CD4-positive, alpha-beta T cell treated with Interferon alpha-2 for 1 hour (primary cell): ENCODE measurements at places on chromosomes 3 and 15.
A peak's percentile ranks its signal among the peaks of the same experiment; 100 is the strongest.

GRCh38 chr3:32176989-32177701 lies 61.3 kb upstream of the CMTM8 start:
- DNase-seq: peak; percentile 64

- DNase-seq: no peak
These were observed 26.5 kb upstream of the AADACL2 start for GRCh38 chr3:151707216-151707615.

DNA sequence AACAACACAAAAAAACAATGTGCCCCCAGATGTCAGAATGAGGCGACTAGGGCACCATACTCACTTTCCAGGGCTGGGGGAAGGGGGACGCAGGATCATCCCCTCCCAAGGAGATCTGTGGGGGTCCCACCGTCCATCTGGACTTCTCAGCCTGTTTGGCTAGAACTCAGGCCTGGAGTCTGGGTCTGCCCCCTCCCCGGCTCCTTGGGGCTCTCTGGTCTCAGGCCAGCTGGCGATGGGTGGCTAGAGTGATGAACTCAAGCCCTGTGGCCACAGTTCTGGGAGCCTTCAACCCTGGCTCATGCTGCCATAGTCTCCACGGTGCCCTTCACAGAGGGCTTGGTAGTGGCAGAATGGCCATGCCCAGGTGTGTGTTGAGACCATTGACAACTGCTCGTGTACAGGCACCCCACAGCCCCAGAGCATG lies 13.6 kb downstream of the ZBTB47 start:
- no peak for DNase-seq

- no peak for DNase-seq
These were observed 200.5 kb downstream of the KLF13 start for GRCh38 chr15:31526916-31527690.

GRCh38 chr15:90287101-90287500 lies 21.6 kb downstream of the NGRN start:
- no peak for DNase-seq

GRCh38 chr15:50164458-50164857 lies 17.5 kb upstream of the SLC27A2 start:
- no peak for DNase-seq

DNA sequence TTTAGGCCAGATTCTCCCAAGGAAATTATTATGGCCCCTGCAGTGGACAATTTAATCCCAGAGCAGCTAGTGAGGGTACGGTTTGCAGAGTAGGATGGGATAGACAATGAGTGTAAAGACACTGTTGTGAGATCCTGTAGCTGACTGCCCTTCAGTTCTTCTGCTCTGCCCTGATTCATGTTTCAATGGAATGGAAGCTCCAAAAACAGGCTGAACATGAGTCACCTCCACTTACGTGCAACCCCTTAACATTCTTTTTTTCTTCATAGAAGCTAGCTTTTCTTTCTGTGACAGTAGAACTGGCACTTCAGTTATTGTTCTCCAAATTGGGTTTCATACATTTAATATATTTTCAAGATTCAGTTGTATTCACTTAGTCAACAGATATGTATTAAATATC lies 32.1 kb downstream of the CLDN18 start:
- DNase-seq: no peak

DNA sequence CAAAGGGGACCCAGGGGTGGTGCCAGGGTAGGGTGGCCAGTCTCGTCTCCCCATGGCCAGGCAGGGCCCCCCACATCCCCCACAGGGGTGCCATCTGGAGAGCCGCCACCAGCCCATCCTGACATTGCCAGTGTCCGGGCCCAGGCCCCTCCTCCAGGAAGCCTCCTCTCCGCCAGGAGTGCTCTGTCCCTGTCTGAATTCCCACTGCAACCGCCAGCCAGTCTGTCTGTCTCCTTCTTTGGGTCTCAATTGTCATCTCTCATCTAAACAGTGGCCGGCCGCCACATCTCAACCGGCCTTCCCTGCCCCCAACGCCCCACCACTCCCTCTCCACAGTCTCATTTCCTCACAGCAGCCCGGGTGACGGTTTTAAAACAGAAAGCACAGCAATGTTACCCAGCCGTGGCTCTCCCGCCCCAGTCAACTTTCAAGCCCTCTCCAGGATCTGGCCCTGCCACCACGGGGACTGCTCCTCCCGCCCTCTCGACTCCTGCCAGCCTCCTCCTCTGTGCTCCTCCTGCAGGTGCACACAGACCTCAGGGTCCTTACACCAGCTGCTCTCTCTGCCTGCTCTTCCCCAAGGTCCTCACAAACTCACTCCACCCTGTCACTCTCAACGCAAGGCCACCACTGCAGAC lies 57.0 kb downstream of the IQSEC1 start:
- peak; percentile 78 for DNase-seq

- DNase-seq: no peak
These were observed 11.0 kb upstream of the GPD1L start for GRCh38 chr3:32095431-32095830.

DNA sequence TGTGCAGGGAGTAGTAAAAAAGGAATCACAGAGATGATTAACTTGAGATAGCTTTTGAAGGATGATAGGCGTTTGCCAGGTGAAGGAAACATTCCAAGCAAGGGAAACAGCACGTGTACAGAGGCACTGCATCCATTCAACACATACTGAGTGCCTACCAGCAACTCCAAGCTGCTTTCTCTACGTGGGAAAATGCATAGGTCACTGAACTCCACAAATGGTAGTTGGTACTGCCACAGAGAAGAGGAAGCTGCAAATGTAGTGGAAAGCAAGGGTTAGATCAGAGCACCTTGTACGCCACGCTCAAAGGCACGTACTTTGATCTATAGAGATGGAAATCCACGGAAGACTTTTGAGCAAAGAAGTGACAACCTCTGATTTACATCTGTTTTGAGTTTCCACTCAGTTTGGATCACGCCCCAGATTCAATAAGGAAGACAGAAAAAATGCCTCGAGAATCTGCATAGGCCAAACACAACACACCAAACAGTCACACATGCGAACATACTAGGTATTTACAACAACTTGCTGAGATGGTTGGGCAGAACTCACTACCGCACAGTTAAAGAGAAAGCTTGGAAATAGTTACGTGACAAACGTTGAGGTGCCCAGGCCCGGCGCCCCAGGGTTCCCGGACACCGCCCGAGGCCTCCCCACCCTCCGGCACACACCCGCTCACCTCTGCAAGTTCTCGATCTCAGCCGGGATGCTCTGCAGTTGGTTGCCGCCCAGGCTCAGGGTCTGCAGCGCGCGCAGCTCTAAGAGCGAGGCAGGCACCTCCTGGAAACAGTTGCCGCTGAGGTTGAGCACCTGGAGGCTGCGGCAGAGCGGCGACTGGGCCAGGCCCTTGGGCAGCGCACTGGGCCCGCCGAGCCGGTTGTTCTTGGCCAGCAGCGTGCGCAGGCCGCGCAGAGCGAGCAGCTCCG lies 826 bp downstream of the LRRC58 start:
- DNase-seq: peak; percentile 64

GRCh38 chr3:195752546-195753331 lies 32.0 kb downstream of the MUC20 start:
- DNase-seq: no peak

DNA sequence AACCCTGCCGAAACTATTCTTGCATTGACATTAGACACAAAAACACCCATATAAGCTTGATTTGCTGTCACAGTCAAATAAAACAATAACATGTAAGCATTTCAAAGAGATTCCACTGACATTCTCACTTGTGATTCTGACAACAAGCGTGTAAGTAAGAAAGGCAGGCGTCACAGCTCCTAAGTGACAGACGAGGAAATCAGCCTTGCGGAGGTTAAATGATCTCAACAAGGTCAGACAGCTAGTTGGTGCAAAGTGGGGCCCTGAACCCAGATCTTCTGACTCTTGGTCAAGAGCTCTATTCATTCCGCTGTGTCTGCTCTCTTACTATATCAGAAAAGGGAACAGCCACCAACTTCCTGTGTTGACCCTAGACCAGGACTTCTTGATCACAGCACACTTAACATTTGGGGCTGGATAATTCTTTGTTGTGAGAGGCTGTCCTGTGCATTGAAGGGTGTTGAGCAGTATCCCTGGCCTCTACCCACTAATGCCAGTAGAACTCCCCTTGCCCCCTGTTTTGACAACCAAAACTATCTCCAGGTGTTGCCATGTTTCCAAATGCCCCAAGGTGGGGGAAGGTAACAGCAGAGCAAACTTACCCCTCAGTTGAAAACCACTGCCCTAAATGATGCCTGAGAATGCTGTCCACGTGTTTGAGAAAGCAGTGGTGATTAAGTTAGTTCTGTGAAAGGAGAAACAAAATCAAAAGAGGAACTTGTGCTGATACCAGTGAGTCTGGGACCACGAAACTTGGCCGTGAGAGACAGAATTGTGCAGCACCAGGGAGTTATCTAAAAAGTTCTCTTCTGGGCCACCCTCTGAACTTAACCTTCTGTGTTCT lies 86.1 kb downstream of the LIPC start:
- peak; percentile 23 for DNase-seq

DNA sequence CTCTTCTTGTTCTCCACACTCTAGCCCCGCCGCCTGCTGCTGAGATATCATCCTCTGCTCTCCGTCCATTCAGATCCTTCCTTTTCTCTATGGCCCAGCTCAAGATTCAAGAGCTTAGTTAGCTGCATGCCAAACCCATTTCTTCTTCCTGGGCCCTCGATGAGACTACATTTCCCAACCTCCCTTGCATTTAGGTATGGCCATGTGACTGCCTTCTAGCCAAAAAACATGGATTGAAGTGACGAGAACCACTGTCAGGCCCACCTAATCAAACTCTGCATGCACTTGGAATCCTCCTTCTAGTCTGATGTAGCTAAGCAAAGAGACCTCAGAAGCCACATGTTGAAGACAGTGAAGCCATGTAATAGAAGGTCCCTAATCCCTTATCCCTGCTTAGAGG lies 308.2 kb downstream of the VPS13C start:
- no peak for DNase-seq

DNA sequence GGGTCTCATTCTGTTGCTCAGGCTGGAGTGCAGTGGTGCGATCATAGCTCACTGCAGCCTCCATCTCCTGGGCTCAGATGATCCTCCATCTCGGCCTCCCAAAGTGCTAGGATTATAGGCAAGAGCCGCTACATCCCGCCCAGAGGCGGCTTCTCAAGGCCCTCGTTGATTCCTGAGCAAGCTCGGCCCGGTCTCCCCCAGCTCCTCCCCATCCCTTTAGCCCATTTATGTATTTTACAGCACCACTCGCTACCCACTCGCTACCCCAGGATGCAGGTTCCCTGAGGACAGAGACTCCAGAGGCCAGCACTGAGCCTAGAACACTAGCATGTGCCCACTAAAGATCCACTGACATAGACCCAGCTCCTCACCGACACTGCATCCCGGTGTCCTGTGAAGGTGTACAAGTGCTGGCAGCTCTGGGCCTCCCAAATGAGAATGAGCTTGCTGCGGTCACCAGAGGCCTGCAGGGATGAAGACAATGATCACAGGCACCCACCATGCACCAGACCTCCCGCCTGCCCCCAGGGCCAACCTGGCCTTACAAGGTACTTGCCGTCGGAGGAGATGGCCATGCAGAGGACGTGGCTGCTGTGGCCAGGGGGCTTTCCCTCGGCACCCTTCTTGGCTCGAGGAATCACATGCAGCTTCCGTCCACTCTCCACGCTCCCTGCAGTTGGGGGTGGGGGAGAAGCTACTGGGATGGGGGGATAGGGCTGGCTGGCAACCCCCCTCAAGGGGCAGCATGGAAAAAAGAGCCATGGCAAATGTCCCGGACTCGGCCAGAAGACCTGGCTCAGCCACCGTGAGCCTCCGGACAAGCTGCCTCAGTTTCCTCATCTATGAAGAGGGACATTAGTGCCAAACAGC lies 5.6 kb downstream of the RRP9 start:
- DNase-seq: no peak

- DNase-seq: no peak
These were observed 113.1 kb downstream of the ABI3BP start for GRCh38 chr3:100880072-100880471.

GRCh38 chr3:48414376-48415250 lies 15.3 kb downstream of the PLXNB1 start:
- DNase-seq: no peak

DNA sequence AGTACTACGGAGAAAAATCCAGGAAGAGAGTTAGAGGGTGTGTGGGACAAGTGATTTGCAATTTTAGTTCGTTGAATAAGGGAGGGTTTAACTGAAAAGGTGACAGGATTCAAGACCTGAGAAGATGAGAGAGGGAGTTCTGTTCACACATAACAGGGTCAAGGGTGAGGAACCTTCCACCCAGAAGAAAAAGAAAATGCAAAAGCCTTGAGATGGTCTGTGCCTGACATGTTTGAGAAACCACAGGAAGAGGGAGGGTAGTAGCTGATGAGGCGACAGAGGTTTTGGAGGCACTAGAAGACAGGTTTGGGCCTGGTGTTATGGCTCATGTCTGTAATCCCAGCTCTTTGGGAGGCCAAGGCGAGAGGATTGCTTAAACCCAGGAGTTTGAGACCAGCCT lies 591 bp upstream of the SLC25A20 start:
- DNase-seq: peak; percentile 25

DNA sequence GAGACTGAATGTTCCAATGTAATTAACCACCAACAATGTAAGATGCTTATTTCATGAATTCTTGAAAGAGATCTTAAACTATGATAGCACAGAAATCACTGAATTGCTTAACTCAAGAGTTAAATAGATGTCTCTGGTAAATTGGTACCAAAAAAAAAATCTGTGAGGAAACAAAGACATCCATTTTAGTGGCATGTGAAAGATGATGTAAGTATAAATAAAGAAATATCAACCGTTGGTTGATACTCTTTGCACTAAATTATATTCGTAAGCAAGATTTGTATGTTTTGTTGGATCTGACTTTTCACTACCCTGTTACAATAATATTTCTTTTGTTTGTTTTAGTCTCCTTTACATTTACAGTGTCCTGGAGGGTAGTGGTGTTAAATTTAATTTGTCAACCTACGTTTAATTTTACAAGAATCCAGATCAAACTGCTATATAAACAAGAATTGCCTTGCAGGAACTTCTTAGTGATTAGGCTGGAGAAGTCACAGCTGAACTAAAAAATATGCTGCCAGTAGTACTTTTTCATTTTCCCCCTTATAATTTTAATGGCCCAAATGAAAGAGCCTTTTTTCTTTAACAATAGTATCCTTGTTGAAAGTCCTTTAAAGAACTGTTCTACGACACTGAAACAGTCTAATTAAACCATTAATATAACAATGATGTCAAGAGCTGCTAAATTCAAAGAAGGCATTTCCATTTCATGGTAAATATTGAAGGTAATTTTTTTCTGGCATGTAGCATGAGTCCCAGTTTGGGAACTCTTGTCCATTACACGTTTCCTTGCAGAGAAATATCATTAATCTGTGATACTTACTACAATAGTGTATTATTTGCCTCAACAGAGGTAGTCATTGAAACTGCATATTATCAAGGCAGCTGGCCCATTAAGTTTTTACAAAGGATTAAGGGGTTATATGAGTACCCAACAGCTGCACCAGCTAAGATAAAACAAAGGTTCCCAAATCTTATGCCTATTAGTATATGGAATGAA lies 109.6 kb upstream of the PHLDB2 start:
- no peak for DNase-seq

DNA sequence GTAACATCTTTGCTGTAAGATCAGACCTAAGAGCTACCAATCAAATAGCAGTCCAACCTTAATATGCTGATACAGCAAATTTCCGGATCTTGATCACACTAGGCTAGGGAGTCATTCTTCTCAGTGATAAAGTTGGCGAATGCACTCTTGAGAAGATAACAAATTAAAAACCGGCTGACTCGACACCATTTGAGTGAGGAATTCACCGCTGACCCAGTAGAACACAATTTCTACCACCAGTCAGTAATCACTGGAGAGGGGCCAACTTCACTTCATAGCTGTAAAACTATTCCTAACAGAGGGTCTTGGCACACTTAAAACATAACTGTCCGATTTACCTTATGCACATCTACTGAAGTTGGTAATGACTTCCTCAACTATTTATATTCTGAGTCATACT lies 47.2 kb downstream of the MEIS2 start:
- DNase-seq: no peak

GRCh38 chr3:168036619-168037018 lies 59.1 kb downstream of the GOLIM4 start:
- DNase-seq: no peak
